ENCODE measurements at places on chromosomes 11 and 22.

- no peak for DNase-seq
These were observed 4.9 kb downstream of the PLXNB2 start for GRCh38 chr22:50302564-50302963.

DNA sequence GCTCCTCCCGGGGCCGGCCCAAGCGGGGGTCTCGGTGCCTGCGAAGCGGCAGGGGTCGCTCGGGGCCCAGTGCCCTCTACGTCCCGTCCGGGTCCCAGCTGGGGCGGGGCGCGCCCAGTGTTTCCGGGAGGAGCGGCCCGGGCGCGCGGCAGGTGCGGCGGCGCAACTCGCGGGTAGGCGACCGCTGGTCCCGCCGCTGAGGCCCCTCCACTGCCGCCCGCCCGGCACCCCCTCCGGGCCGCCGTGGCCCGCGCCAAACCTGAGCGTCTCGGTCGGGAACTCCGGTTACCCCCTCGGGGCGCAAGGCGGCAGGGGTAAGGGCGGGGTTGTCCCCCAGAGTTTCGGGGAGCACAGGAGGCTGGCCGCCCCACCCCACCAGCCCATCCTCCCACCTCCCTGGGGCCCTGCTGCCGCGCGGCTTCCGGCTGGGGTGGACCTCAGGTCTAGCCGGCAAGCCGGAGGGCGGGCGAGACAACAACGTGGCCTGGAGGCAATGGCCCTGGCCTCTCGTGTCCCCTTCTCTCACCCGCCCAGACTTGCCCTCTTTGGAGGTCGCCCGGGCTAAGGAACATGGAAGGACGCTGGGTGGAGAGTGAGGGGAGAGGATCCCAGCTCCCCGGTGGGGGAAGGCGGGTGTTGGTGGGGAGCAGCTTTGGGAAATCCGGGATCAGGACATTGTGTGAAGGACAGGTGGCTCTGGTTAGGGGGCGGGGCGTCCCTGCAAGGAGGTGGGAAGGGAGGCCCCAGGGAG, 398 bp upstream of the CRACR2B start:
- DNase-seq: no peak

GRCh38 chr11:31902706-31903105, 91.6 kb upstream of the PAX6 start:
- DNase-seq: no peak

DNA sequence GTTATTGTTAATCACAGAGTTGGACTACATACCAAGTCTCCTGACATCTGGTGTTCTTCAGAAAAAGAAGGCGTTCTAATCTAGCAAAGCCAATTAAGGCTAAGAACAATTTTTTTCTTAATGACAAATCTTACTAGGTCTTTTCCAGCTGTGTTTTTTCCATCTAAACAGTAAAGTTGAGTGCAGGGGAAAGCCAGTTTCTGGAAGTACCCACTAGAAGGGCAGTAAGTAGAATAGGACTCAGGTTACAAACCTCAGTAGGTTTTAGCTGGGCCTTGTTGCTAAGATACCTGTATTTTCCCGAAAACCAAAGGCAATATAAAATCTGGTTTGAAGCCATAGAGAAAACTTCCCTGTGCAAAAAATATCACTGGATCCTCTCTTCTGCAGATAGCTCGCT, 351.9 kb downstream of the ETS1 start:
- no peak for DNase-seq

DNA sequence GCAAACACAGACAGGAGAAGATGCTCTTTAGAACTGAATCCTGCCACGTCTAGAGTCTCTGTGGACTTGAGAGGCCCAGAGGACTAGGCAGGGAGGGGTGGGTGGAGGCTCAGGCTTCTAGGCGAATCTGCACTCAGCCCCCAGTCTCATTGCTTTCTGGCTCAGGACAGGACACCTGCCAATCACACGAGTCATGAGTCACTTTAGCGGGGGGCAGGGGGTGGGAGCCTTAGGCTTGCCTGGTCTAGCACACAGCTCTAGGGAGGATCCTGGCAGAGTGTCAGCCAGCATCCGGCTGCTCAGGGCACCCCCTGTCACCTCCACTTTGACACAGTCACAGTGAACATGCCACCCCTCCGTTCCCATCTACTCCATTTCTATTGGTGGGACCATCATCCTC, 167.7 kb downstream of the CEP164 start:
- no peak for DNase-seq

GRCh38 chr11:64007160-64007628, 21.0 kb downstream of the OTUB1 start:
- no peak for DNase-seq

DNA sequence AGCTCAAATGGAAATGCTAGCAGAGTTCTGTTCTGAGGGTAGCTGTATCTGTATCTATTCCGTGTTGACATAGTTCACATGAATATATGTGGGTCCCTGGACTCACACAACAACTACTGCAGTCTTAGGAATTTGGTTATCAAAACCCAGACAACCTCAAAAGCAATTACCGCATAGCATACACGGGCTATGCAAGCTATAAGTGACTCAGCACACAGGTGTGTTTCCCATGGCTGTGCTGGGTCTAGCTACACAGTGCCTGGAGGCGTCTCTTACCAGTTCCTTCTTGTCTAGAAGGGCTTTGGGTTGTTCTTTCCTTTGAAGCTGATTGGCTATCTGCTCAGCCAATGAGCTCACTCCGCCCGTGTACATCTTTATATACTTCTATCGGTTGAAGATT, 98.2 kb upstream of the BID start:
- DNase-seq: no peak

DNA sequence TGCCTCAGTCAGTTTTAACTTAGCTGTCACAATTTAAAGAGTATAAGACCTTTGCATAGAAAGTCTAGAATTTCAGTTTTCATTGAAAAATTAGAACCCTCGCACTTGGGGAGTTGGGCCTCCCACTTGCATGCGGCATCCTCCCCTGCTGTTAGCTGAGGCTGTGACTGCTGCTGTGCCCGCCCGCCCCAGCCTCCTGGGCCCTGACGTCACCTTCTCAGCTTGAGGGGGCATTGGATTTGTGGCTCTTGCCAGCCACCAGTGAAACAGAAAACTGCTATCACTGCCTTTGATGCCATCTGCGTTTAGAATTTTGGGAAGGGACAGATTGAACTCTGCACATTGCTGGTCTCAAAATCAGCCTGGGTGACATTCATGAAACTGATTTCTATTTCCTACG, 108.7 kb downstream of the CTTN start:
- no peak for DNase-seq

DNA sequence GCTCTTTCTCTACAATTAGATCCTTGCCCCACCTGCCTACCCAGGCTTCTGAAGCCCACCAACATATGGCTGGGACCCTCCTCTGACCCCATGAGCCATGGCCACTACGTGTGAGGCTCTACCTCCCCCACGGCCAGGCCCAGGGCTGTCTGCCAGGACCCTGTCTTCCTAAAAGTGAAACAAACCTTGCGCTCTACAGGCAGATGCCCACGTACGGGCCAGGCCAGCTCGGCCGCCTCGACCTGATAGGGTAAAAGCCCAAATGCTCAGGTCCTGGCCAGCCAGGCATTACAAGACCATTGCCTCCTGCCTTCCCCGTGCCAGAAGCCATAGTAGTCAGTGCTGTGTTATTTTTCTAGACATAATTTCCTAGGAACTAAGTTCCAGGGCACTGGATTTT, 1496.4 kb downstream of the BRD1 start:
- no peak for DNase-seq

GRCh38 chr11:115606498-115607220, 102.4 kb upstream of the CADM1 start:
- no peak for DNase-seq

GRCh38 chr11:61828629-61829407, 718 bp downstream of the FADS2 start:
- peak; percentile 30 for DNase-seq

DNA sequence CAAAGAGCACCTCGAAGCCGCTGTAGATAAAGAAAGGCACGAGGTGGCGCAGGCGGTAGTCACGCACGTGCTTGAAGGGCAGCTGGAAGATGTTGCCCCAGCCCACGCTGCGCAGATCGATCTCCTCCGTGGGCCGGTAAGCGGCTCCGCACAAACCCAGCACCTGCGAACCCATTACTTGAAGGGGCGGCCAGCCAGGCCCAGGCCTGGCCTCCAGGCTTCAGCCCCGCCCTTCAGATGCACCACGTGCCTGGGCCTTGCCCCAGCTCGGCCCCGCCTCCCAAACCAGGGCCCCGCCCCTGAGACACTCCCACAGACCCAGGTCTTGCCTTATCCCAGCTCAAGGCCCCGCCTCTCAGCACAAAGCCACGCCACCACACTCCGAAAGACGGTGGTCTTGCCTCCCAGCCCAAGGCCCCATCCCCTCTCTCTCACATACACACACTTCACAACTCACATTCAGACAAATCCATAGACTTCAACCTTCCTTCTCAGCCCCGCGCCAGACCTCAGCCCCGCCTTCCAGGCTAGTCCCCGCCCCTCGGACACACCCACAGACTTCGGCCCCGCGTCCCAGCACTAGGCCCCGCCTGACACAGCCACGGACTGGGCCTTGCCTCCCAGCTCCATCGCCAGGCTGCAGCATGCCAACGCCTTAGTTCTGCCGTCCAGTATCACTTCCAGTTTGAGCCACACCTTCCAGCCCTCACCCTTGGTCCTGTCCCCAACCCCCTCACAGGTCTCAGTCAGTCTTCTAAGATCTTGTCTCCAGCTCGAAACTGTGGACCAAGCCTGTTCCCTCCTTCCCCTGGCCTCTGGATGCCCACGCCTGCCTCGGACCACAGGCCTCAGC, 7.0 kb downstream of the UNC93B1 start:
- DNase-seq: no peak

GRCh38 chr11:16278979-16279378, 77.4 kb downstream of the SOX6 start:
- DNase-seq: no peak

- no peak for DNase-seq
These were observed 5.1 kb downstream of the INSC start for GRCh38 chr11:15119826-15120225.

- DNase-seq: no peak
These were observed 4.5 kb upstream of the TPP1 start for GRCh38 chr11:6623391-6624363.

Data from effector CD4-positive, alpha-beta T cell (primary cell).